ENCODE measurements at places on chromosomes 16 and 17. TPM values are rescaled to one million over a fixed set of nuclear protein-coding genes. Genes with fewer than 3 reads are reported as not detected.

Gene CA5A
- polyA plus RNA-seq = not detected

Gene STX1B
- polyA plus RNA-seq = 0.46 TPM

Gene BANP
- 15.9 TPM for polyA plus RNA-seq

Gene ZNF423
- 0.72 TPM for polyA plus RNA-seq

DNA sequence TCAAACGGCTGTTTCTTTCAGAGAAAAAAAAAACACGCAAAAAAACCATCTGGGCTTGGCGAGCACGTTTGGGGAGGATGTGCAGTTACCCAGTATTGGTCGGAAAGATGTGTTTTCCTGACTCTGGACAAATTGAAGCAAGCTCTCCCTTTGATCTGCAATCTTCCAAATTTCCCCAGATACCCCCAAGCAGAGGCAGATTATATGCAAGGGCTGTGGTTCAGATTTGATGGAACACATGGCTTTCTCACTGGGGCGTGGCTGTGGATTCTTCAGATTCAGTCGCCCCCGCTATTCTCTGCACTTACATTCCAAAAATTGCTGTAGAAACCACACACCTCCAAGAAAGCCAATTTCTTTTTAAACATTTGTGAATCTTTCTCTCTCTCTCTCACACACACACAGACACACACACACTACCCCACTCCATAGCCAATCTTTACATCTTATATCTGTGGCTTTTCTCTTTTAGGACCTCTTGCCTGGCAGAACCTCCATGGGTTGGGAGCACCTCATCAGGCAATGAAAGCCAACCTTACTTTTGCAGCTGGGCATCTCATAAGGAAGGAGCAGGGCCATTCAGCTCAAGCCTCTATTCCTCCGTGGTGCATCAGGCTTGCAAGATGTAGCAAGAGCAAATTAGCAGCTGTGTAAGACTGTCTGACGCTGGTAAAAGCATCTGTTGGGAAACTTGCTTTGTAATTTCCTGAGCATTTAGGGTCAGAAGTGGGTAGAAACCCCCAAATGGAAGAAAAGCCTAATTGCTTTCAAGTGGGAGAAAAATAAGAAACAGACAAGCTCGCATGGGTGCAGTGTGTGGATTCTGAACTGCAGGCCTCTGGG, 103.9 kb upstream of the FAM20A start:
- no peaks in the 10 kb centered on the region for H3K27me3 ChIP-seq
- H3K27ac ChIP-seq = peak overlapping the region; percentile 97
- peak; percentile 93 for DNase-seq
- peaks cover 41% of the 10 kb centered on the region for H3K4me1 ChIP-seq
- H3K36me3 ChIP-seq = no peaks in the 10 kb centered on the region

- H3K27me3 ChIP-seq = no peaks in the 10 kb centered on the region
- peak overlapping the region; percentile 23 for H3K4me3 ChIP-seq
- DNase-seq = peak; percentile 92
- H3K4me1 ChIP-seq = peaks cover 13% of the 10 kb centered on the region
These were observed 27.6 kb upstream of the PITPNA start for GRCh38 chr17:1590029-1590746.

DNA sequence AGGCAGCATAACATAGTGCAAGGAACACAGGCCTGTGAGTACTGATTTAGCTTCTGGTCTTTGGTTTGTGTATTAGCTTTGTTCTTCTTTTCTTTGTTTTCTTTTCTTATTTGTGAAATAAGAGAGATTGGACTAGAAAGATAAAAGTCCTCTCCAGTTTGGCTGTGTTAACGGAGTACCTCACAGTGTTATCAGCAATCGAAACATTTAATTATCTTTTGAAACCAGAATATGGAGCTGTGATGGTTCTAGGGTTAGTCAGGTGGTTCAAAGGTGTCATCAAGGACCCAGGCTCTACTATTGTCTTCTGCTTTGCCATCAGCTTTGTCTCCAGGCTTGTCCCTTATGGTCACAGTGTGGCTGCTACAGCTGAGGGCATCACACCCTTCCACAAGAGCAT, 25.6 kb downstream of the ADORA2B start:
- no peak overlapping the region for H3K4me3 ChIP-seq
- H3K36me3 ChIP-seq = 0 out of 2 replicates have a peak, but pooled peaks cover 2% of the 10 kb centered on the region
- no peak for DNase-seq
- H3K4me1 ChIP-seq = 0 out of 2 replicates have a peak, but pooled peaks cover 3% of the 10 kb centered on the region

DNA sequence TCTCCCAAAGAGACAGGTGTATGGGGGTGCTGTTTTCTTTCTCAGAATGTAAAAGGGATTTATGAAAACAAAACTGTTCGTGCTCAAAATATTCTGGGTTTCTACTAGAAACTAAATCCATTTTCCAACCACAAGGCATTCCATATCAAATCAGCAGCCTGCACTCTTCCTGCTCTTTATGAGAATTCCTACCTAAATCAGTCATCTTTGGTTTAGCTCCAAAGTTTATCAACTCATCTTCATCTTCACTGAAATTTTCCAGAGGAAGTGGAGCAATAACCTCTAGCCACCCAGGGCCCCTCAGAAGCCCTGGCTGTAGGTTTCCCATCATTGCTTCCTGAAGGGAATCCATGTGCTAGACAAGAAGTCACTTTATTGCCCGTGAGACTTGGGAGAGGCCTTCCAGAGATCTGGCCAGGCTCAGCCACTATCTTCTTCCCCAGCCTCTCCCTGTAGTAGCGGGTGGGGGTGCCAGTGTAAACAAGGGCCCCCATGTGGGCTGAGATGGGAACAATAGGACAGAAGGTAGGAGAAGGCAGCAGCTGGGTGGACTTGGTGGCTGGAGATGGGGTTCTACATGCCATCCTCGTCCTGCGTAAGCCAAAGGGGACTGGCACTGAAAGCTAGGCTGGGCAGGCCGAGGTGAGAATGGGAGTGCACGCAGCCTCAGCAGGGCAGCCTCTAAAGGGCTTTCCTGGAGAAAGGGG, 22.0 kb upstream of the ALDH3A1 start:
- H3K4me1 ChIP-seq = peaks cover 11% of the 10 kb centered on the region
- H3K27me3 ChIP-seq = no peaks in the 10 kb centered on the region
- H3K4me3 ChIP-seq = no peak overlapping the region
- peak overlapping the region; percentile 25 for H3K27ac ChIP-seq
- DNase-seq = peak; percentile 69

DNA sequence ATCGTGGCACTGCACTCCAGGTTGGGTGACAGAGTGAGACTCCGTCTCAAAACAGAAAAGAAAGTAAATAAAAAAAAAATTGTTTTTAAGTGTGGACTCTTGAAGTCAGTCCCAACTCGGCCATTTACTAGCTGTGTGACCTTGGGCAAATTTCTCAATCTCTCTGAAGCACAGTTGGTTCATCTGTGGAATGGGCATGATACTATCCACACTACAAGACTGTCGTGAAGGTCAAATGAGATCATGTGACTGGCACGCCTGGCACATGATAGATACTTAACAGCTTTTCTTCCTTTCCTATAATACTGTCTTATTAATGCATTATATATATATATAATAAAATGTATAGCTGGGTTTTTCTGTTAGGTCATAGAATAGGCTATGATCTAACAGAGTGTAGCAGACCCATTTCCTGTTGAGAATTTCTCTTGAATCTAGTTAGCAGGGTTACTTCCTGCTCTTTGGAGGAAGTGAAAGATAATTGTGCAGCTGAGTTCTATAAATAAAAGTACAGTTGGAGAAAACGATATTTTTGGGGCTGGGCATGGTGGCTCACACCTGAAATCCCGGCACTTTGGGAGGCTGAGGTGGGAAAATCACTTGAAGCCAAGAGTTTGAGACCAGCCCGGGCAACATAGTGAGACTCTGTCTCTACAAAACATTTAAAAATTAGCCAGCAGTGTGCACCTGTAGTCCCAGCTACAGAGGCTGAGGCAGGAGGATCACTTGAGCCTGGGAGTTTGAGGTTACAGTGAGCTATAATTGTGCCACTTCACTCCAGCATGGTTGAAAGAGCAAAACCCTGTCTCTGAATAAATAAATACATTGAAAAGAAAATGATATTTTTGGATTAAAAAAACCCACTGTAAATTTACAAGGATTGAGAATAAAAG, 7.3 kb downstream of the MILR1 start:
- H3K4me1 ChIP-seq = peaks cover 17% of the 10 kb centered on the region
- no peaks in the 10 kb centered on the region for H3K27me3 ChIP-seq
- no peak overlapping the region for H3K4me3 ChIP-seq
- H3K36me3 ChIP-seq = no peaks in the 10 kb centered on the region

GRCh38 chr17:7590743-7591142, 849 bp upstream of the SOX15 start:
- H3K27ac ChIP-seq = peak overlapping the region; percentile 30
- peaks cover 37% of the 10 kb centered on the region for H3K4me1 ChIP-seq
- peaks cover 34% of the 10 kb centered on the region for H3K36me3 ChIP-seq
- DNase-seq = peak; percentile 81
- no peak overlapping the region for H3K4me3 ChIP-seq

GRCh38 chr17:59298521-59298920, 32.9 kb upstream of the YPEL2 start:
- H3K36me3 ChIP-seq = no peaks in the 10 kb centered on the region
- H3K27me3 ChIP-seq = peaks cover 5% of the 10 kb centered on the region
- H3K4me1 ChIP-seq = no peaks in the 10 kb centered on the region

- H3K27me3 ChIP-seq = no peaks in the 10 kb centered on the region
- no peak for DNase-seq
- no peak overlapping the region for H3K4me3 ChIP-seq
- H3K4me1 ChIP-seq = peaks cover 16% of the 10 kb centered on the region
- H3K27ac ChIP-seq = no peak overlapping the region
- H3K36me3 ChIP-seq = no peaks in the 10 kb centered on the region
These were observed 9.9 kb upstream of the MEAK7 start for GRCh38 chr16:84514295-84514873.

- peaks cover 4% of the 10 kb centered on the region for H3K36me3 ChIP-seq
- peak within 1 kb of the TSS; percentile 66 for H3K4me3 ChIP-seq
- DNase-seq = peak; percentile 69
- no peak within 1 kb of the TSS for H3K27ac ChIP-seq
- H3K27me3 ChIP-seq = no peaks in the 10 kb centered on the region
- peaks cover 18% of the 10 kb centered on the region for H3K4me1 ChIP-seq
These were observed at the start of gene RAB26 for GRCh38 chr16:2147981-2148671. RAB26 (plus strand) TSS chr16:2148625; CDS start chr16:2148784, 159 bp downstream.

DNA sequence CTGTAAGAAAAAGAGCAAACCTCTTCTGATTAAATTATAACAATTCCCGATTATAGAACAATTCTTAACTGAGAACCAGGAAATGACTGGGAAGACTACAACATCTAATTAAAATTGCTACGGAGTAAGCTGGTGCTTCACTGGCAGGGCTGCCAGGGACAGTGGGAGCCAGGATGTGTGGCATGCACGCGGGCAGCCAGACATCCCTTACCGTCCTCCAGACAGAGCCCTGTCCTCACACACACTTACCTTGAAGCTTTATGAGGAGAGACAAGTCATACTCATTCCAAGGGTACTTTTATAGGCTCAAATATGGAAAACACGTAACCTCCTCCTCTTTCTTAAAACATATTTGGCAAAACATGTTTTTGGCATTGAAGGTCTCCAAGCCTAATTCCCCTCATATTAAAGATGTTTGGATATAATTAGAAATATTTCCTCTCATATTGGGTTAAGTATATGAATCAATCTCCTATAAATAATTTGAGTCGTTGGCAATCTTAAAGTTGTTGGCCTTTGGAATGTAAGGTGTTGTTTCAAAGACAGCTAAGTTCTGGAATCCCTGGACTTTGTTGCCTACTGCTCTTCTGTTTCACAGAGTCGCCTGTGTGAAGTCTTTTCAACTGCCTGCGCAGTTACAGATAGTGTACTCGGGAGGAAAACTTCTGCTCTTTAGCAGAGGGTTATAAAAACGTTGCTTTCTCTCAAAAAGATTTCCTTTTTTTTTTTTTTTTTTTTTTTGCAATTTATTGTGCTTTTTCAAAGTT, at the start of gene MYH1:
MYH1 (minus strand) TSS at position 272 of the 767 bp plus-strand sequence. CDS start 1,900 bp downstream, outside the sequence.
- H3K4me3 ChIP-seq = no peak within 1 kb of the TSS
- H3K36me3 ChIP-seq = no peaks in the 10 kb centered on the region
- no peak for DNase-seq
- H3K27me3 ChIP-seq = peaks cover 11% of the 10 kb centered on the region
- no peaks in the 10 kb centered on the region for H3K4me1 ChIP-seq

GRCh38 chr16:7548796-7549318, 216.2 kb downstream of the RBFOX1 start:
- H3K27me3 ChIP-seq = no peaks in the 10 kb centered on the region
- no peak overlapping the region for H3K4me3 ChIP-seq
- no peak for DNase-seq
- H3K27ac ChIP-seq = no peak overlapping the region
- no peaks in the 10 kb centered on the region for H3K36me3 ChIP-seq

GRCh38 chr16:50613281-50613963, 65.2 kb downstream of the NKD1 start:
- H3K27me3 ChIP-seq = no peaks in the 10 kb centered on the region
- no peak overlapping the region for H3K4me3 ChIP-seq
- H3K27ac ChIP-seq = no peak overlapping the region
- H3K36me3 ChIP-seq = no peaks in the 10 kb centered on the region
- H3K4me1 ChIP-seq = no peaks in the 10 kb centered on the region
- DNase-seq = no peak

DNA sequence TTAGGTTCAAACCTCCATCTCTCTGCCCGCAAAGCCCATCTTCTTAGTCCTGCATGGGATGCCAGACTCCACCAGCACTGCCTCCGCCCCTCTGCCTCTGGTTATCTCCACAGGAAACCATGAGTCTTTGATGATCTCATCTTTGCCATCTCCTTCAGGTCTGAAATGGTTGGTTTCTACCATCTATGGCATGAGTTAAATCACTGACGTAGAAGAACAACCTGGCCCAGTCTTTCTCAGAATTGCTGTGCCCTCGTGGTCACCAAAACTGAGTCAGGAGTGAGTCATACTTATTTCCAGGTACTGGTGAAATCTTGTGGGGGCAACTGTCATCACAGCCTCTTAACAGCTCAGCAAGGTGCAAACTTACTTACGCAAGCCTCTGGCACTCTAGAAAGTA, 468.7 kb upstream of the C16orf82 start:
- no peak for DNase-seq
- no peak overlapping the region for H3K27ac ChIP-seq
- no peaks in the 10 kb centered on the region for H3K4me1 ChIP-seq

- peaks cover 18% of the 10 kb centered on the region for H3K4me1 ChIP-seq
- no peaks in the 10 kb centered on the region for H3K36me3 ChIP-seq
- H3K27ac ChIP-seq = peak overlapping the region; percentile 44
- H3K4me3 ChIP-seq = peak overlapping the region; percentile 5
- no peaks in the 10 kb centered on the region for H3K27me3 ChIP-seq
These were observed 116.8 kb upstream of the SOX9 start for GRCh38 chr17:72004011-72004427.

- no peaks in the 10 kb centered on the region for H3K36me3 ChIP-seq
- 0 out of 2 replicates have a peak, but pooled peaks cover 6% of the 10 kb centered on the region for H3K27me3 ChIP-seq
- no peak overlapping the region for H3K4me3 ChIP-seq
- H3K4me1 ChIP-seq = 0 out of 2 replicates have a peak, but pooled peaks cover 5% of the 10 kb centered on the region
- no peak for DNase-seq
These were observed 55.8 kb downstream of the NKD1 start for GRCh38 chr16:50604065-50604418.

GRCh38 chr17:13306310-13306962, 288.6 kb upstream of the ELAC2 start:
- peak; percentile 89 for DNase-seq
- H3K27ac ChIP-seq = no peak overlapping the region
- no peak overlapping the region for H3K4me3 ChIP-seq
- H3K27me3 ChIP-seq = no peaks in the 10 kb centered on the region

All from GM23248 (cell line).